CD4-positive, alpha-beta T cell treated with Interleukin-1 beta for 1 hour (primary cell): ENCODE measurements at places on chromosomes 7 and 10.

DNA sequence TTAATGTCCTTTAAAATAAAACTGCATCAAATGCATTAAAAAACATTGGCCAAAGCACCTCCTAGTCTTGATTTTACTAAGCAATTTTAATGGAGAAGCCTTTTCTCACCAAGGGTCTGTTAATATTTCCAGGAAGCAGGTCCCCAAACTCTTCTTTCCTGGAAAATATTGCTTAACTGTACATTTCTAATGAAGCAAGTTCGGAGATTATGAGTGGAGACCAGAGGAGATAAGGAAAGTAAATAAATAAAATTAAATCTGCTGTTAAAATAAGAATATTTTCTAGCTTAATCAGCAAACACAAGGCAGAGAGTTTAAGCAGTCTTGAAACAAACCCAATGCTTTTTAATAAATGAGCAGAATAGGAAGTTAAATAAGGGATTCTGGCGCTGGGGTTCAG, 322.4 kb downstream of the PTEN start:
- DNase-seq = no peak

GRCh38 chr7:140696680-140697446, at the start of gene NDUFB2:
Gene NDUFB2 (plus strand): TSS chr7:140696708. CDS start chr7:140696745, 37 bp downstream.
- DNase-seq = peak; percentile 67

DNA sequence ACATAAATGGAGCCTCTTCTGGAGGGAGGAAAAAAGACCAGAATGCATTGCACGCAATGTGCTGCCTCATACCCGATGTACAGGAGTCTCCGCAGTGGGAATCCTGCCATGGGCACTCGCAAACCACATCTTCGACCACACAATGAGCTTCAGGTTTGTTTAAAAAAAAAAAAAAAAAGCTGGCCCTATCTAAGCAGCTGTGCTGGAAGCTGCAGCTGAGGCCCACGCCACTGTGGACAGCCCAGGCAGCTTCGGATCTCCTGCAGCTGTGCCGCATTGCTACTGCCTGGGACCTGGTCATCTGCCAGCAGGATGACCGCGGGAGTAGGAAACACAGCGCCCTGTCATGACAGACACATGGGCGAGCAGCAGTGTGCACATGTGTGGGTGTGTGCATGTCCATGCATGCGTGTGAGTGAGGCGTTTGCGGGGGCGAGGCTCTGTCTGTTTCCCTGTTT, 26.0 kb downstream of the EN2 start:
- no peak for DNase-seq

DNA sequence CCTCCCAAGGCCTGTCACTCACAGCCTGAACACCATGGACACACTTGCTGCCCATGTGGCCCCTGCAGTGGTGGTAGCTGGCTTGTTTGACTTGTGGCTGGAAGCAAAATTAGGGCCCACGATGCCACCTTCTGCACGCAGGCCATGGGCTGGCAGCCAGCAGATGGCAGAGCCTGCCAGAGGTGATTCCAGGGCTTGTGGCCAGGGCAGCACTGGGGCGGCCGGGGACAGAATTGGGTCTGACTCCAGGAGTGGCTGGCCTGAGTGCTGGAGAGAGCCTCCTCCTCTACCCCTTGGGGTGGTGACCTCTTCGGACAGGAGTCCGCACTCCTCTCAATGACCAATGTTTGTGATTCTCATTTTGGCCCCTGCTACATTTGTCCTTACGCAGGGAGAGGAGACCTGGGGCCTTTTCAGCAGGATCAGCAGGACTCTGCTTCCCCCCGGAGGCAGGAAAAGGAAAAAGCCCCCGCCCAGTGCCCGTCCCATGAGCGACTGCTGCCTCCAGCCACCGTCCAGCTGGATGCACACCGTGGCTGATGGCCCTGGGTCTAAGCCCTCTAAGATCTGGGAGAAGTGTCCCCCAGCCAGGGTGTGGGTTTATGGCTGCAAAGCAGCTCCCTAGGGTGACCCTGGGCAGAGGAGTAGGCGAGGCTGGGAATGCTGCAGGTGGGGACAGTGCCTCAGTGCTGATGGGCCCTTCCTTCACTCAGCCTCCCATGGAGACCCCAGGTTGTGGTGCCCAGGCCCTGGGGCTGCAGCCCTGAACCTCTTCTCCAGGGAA, 26.5 kb downstream of the DNAJB12 start:
- DNase-seq = no peak

DNA sequence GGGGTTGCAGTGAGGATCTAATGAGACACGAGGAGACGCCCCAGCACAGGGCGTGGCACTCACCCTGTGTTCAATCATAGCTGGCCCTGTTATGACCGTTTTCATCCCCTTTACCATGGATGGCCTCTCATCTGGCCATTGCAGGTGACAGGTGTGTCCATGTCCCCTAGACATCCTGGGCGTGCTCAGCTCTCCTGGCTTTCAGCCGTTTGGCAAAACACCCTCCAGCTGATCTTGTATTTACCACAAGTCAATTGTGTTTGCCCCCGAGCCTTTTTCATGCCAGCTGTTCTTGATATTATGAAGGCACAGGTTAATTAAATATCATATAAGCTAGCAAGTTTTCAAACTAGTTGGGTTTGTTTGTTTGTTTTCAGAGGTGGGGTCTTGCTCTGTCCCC, 97.1 kb downstream of the CHST15 start:
- no peak for DNase-seq

- no peak for DNase-seq
Measured at GRCh38 chr7:101238226-101239182, 902 bp upstream of the CLDN15 start.

- DNase-seq = no peak
Measured at GRCh38 chr7:21543528-21544302, 876 bp downstream of the DNAH11 start.

GRCh38 chr7:49812534-49812933, 39.1 kb downstream of the VWC2 start:
- no peak for DNase-seq

- no peak for DNase-seq
Measured at GRCh38 chr10:93152136-93152535, 78.4 kb downstream of the CYP26A1 start.

GRCh38 chr7:141381794-141382427, 169.3 kb upstream of the AGK start:
- DNase-seq = no peak

DNA sequence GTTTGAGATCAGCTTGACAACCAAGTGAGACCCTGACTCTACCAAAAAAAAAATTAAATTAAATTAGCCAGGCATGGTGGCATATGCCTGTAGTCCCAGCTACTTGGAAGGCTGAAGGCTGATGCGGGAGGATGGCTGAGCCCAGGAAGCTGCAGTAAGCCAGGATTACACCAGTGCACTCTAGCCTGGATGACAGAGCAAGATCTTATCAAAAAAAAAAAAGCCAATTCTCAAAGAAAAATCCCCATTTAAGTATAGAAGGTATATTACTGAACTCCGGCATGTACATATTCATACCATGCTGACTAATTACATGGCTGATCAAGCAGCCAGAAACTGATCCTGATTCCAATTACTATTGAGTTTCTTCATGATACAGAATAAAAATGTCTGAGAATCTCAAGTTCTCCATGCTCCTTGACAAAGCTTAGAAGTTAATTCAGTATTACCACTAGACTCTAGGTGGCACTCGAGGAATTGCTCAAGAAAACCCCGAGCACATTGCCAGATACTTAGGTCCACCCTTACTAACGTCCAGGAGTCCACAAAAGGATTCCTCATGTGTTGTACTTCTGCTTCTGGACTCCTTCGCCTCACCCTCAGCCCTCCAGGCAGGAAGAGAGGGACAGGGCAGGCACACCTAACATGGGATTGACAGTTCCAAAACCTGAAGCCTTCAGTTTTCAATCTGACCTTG, 148.9 kb downstream of the PARD3 start:
- DNase-seq = no peak

DNA sequence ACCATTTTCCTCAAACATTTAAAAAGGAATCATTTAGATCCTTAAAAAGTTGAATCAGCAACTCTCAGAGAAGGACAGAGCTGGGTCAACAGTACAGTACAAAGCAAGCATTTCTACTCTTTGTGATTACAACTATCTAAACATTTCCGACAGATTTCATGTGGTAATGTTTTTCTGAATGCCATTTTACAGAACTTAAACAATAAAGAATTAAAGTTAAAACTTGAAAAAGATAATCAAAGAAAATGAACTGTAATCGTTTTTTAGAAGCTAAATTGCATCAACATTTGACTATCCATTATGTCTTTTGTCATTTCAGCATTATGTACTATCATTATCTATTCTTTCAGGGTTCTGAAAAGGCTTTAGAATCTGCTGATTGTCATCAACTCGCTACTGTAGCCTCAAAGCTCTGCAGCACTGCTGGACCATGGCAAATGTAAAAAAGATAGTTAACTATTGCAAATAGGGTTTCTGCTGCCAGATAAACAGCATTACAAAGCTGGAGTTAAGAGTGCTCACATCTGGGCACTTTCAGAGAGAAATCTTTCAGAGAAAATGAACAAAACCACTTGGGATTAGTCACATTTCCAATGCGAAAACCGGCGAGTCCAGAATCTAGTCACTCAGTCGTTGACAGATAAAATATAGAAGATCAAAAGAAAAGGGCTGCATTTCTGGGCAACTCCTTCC, 160.4 kb upstream of the LAMB4 start:
- no peak for DNase-seq

GRCh38 chr10:98538472-98538871, 91.7 kb upstream of the HPS1 start:
- DNase-seq = no peak

- DNase-seq = no peak
Measured at GRCh38 chr7:54843841-54844355, 84.9 kb upstream of the SEC61G start.

DNA sequence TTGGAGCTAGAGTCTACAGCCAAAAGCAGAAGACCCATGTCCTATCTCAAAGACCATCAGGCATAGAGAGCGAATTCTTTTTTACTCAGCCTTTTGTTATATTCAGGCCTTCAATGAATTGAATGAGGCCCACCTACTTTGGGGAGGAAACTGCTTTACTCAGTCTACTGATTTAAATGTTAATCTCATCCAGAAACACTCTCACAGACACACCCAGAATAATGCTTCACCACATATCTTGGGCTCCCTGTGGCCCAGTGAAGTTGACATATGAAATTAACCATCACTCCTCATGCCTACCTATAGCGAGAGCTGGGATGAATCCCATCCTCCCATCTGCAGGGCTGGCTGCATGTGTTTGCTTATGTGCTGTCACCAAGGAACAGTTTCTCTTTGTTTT, 26.0 kb upstream of the SORCS3 start:
- DNase-seq = no peak

DNA sequence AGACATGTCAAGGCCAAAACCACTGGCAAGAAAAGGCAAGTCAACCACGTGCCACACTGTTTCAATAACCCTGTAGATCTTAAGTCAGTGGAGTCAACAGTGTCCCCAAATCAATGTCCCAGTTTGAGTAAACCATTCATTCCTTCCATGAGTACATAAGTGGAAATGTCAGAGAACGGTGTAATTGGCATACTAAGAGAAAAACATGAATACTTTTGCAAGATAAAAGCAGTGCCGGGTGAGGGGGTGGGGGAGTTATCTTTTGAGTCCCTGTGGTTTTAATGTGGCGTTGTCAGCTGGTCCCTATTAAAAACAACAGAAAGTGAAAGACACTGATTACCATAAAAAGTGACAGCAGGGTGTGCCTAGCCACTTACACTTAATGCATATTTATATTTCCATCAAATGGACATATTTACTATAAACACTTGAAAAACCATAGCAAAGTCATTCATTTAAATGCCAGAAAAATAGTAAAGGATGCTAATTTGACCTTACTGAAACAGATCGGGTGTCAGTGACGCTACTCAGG, 37.8 kb downstream of the RSU1 start:
- peak; percentile 52 for DNase-seq

GRCh38 chr7:66626331-66626934, 2.2 kb upstream of the KCTD7 start:
- no peak for DNase-seq

GRCh38 chr7:65983965-65984658, 2.1 kb upstream of the GUSB start:
- DNase-seq = no peak

- DNase-seq = no peak
Measured at GRCh38 chr10:124078714-124079113, 14.7 kb downstream of the CHST15 start.

DNA sequence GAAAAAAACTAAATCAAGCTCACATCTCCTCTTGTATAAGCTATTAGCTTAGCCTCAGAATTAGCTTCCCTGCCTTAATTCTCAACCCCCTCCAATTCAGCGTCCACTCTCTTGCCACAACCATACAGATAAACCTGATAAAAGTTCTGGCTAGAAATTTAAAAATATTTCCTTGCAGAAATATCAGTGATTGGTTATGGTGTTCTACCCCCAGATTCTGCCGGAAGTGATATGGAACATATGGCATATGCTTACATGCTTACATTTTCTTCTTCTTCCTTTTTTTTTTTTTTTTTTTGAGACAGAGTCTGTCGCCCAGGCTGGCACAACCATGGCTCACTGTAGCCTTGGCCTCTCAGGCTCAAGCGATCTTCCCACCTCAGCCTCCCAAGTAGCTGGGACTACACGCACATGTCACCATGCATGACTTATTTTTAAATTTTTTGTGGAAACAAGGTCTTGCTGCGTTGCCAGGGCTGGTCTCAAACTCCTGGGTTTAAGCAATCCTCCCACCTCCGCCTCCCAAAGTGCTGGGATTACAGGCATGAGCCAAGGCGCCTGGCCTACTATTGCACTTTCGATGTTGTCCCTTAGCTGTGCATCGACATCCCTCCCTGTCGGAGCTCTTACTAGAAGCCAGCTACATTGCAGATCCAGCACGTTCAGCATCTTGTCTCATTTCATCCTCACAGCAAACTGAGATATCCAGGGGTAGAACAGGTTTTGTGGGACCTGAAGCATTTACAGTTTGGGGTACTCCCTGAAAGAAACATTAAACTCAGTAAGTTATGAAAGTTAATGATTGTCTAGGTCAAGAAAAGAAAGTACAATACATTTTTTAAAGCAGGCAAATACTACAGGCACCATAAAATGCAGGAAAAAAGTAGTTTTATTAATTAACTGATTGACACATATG, 205.6 kb upstream of the TCF7L2 start:
- DNase-seq = no peak

- no peak for DNase-seq
Measured at GRCh38 chr7:29794959-29795629, 11.2 kb upstream of the WIPF3 start.

- DNase-seq = no peak
Measured at GRCh38 chr10:11756766-11757315, 14.7 kb downstream of the ECHDC3 start.
